ENCODE measurements at places on chromosomes 11 and 22.

DNA sequence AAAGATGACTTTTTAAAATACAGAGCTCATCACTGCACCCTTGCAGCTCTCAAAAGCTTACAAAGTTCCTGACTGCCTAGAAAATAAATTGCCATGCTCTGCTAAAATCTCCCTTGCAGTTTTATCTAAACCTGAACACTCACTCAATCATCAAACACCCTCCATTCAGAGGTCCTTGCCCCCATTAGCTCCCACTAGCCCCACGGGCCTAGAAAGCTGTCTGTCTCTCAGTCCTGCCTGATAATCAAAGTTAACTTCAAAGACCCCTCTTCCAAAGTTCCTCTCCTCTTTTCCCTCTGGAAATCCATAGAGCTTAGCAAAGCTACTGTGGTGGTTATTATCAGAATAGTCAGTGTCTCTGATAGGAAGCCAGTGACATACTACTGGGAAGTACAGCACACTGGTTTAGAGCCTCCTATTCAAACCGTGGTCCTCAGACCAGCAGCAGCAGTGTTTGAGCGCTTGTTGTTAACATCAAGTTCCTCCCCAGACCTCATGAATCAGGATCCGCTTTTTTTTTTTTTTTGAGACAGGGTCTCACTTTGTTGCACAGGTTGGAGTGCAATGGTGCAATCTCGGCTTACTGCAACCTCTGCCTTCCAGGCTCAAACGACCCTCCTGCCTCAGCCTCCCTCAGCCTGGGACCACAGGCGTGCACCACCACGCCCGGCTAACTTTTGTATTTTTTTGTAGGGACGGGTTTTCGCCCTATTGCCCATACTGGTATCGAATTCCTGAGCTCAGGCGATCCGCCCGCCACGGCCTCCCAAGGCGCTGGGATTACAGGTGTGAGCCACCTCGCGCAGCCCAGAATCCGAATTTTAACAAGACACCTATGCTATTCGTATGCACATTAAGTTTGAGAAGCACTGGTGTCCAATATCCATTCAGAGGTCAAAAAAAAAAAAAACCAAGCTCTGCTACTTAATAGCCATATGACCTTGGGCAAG is 1.2 kb downstream of the NDUFC2 start:
- DNase-seq, result no peak

DNA sequence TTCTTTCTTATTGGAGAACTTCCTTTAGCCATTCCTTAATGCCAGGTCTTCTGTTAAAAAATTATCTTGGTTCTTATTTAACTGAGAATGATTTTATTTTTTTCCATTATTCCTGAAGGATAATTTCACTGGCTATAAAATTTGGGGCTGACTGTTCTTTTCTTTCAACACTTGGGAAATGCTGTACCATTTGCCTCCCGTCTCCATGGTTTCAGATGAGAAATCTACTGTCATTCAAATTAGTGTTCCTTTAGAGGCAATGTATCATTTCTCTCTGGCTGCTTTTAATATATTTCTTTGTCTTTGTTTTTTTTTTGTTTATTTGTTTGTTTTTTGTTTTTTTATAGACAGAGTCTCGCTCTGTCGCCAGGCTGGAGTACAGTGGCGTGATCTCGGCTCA is 51.8 kb upstream of the SMTN start:
- DNase-seq, result no peak

- no peak for DNase-seq
Measured at GRCh38 chr11:45907911-45908370, 870 bp upstream of the FREY1 start.

GRCh38 chr11:102971766-102972165 is 16.2 kb upstream of the MMP13 start:
- DNase-seq, result no peak

DNA sequence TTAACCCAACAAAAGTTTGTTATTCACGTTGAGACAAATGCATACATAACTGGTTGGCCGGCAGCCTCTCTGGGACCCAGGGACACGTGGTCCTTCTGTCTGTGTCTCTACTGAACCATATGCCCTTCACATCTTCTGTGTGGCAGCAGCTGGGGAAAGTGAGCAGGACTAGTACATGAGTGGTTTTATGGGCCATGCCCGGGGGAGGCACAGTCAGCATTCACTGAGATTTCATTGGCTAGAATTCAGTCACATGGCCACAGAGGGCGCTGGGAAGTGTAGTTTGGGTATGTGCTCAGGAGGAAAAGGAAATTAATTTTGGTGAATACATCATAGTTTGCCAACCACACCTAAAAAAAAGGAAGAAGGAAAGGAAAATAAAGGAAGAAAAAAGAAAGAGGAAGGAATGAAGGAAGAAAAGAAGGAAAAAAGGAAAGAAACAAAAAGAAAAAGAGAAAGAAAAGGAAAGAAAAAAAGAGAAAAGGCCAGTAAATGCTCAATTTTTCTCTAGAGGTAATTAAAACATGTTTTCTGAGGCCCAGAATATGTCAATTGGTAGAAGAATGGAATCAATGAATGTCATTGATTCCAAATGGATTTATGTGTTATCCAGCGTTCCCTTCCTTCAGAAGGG is 55.9 kb upstream of the KIRREL3 start:
- no peak for DNase-seq
